SJSA1 (cell line): ENCODE measurements at places on chromosomes 4 and X.

DNA sequence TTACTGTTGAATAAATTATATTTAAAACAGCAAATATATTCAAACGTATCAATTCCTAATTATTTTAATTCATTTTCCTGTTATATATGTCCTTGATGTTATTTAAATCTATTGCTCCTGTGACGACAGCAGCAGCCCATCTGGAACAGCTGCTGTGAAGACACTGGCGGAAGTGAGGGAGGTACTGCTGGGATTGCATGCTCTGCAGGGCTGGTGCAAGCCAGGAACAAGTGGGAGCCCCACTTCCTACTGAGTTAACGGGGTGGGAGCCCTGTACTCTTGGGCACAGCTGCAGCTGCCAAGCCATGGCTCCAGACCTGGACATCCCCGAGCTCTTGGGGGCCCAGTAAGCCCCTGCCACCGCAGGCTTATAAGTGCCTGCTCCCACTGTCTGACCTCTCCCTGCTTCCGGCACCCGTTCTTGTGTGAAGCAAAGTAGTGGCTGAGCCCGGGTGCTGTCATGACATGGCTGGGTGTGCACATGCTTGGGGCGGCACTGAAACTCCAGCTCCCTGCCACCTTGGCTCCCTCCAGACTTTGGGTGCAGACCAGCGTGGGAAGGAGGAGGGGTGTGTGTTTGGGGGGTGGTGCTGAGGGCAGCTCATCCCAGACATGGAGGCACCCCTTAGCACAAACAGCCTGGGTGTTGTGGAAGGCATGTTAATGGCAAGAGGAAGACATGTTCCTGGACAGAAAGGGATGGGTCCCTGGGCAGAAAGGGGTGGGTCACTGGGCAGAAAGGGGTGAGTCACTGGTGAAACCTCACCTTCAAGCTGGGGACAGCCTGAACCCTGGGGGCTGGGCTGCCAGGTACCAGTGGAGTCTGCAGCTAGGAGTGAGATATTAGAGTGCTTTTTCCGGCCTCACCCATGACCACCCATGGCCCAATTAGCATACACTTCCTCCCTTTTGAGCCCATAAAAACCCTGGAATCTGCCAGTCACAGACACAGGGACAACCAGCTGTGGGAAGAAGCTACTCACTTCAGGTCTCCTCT is 1981.3 kb upstream of the IGFBP7 start:
- DNase-seq: no peak

DNA sequence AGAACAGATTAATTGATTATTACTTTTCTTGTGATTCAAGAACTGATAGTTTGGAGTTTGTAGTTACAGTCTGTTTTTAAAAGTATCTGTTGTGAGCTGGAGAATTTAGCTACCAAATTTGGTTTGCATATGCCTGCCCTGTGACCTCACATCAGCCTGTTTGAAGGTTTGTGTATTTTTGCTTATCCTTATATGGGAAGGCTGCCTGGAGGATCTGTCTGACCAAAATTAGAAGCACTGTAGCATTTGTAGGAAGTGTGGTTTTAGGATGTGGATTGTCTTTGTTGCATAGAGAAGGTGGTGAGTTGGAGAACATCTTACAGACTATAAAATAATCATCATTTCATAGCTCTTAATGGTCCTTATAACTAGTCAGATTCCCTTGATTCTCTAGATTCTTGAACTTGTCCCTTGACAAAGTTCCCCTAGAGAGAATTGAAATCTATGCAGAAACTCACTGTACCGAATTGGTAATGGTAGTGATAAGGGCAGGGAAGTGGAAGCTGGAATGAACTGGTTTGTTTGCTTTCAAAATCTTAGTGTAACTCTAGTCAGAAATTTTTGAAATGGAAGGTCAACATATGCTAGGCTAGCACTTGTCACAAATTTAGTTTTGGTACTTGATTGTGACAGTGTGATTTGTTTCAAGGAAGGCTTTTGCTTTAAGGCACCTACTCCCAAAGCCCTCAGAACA is 57.3 kb downstream of the SH3BGRL start:
- peak; percentile 17 for DNase-seq

DNA sequence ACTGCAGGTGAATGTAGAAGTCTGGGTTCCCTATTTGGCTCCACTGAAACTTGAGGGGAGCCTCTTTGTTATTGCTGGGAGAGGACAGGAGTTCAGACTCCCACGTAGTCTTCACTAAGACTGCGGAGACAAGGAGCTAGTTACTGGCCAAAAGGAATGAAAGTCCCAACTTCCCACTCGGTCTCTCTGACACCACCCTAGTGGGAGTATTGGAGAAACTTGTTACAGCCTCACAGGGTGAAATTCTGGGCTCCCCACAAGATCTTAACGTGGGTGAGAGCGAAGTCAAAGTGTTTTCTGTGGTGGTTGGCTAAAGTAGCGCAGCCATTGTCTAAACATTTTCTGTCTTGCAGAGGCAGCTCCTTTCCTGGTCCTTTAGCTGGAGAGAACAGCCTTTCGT is 13.5 kb downstream of the MYOZ2 start:
- no peak for DNase-seq

- DNase-seq: no peak
These were observed 96.3 kb downstream of the TMA16 start for GRCh38 chr4:163590619-163591264.

DNA sequence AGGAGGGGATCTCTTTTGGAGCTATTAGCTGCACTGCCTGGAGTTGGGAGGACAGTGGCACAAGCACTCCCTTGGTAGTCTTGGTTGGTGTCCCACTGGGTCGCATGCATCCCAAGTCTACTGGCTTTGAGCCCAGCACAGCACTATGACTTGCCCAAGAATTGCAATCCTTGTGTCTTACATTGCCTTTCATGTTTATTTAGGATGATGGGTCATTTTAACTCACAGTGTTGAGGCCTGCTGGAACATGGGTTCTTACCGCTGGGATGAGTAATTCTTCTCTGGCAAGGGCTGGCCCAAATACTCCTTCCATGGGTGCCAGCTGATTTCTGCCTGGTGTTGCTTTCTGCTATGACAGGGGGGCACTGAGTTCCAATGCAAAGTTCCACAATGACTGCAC is 185.5 kb downstream of the TEX13C start:
- no peak for DNase-seq

- DNase-seq: no peak
These were observed 343.8 kb upstream of the CLNK start for GRCh38 chr4:11028334-11028733.

DNA sequence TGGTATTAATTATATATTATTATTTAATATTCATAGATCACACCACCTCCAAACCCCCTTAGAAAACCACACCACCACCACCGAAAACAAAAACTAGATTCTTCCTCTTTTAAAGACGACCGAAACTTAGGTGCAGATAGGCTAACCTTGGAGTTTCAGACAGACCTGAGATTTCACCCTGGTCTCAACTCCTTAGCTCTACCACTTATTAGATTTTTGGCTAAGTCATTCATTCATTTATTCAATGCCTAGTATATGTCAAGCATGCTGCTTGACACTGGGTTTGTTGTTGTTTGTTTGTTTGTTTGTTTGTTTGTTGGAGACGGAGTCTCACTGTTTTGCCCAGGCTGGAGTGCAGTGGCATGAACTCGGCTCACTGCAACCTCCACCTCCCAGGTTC is 9.5 kb upstream of the BMP2K start:
- DNase-seq: no peak

- DNase-seq: peak; percentile 16
These were observed 44.1 kb downstream of the PPM1K start for GRCh38 chr4:88240297-88240714.

GRCh38 chr4:5691491-5692132 is 16.7 kb downstream of the EVC2 start:
- DNase-seq: no peak

- DNase-seq: no peak
These were observed 50.9 kb downstream of the CEP44 start for GRCh38 chr4:174334628-174335027.

DNA sequence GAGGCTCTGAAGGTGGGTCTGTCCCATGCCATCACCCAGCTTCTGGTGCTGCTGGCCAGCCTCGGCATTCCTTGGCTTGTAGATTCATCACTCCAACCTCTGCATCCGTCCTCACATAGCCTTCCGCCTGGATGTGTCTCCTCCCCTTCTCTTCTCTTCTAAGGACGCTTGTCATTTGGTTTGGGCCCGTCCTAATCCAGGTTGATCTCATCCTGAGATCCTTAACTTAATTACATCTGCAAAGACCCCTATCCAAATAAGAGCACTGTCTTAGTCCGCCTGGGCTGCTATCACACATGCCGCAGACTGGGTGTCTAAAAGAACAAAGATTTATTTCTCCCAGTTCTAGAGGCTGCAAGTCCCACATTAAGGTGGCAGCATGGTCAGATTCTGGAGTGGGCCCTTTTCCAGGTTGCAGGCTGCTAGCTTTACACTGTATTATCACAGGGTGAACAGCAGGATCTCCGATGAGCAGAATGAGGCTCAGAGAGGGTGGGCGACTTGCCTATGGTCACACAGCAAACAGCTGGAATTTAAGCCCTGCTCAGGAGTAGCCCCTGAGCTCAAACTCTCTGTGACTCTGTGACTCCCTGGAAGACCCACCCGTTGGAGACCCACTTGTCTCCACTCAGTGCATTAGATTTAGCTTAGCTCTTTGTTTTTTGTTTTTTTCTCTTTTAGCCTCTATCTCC is 113.1 kb downstream of the STK32B start:
- DNase-seq: no peak

GRCh38 chr4:31185014-31185585 is 464.9 kb downstream of the PCDH7 start:
- no peak for DNase-seq

DNA sequence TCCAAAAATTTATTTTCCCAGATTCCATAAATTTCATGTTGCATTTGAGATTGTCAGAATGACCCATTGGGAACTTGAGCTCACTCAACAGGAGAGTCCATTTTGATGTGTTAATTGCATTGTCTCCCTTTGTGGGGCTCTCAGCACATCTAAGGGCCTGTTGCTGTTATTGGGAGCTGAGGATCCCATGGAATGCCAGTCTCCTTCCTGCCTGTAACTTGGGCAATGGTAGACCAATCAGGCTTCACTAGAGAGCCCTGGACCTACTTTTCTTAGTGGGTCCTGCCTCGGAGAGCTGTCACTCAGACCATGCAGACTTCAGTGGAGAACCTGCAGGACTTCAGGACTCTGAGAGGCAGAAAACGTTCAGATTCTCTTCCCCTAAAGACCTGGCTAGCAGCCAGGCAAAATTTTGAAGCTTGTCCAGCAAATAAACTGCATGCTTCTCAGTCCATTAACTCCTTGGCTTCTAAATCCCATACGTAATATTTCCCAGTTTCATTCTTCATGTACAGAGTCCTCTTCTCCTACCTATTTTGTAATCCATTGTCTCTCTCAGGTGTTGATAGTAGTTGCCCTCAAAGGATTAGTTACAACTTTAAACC is 25.1 kb downstream of the OCRL start:
- no peak for DNase-seq

DNA sequence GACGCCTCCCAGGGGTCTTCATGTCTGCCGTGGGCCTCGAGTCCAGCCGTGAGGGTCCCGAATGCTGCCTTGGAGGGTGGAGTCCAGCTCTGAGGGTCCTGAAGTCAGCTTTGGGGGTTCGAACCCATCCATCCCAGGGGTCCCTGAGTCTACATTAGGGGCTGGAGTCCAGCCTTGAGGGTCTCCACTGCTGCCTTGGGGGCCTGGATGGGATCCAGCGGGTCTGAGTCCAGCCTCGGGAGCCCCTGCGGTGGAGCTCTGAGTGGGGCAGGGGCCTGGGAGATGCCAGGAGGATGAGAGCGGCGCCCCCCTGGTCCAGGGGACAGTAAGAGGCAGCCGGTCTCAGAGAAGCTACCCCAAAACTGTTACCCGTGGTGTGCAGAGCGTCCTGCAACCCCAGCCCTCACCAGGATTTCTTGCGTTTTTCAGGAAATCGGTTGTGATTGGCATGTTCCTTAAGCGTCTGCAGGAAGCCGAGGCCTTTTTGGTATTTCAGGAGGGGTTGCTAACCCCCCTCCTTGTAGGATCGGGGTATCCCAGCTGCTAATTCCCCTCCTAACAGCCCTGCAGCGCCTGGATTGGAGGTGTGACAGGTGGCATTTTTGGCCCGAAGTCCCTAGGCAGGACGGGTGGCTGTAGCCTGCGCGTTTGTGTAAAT is 1.7 kb upstream of the GTPBP6 start:
- peak; percentile 39 for DNase-seq

GRCh38 chr4:113997206-113997605 is 17.8 kb upstream of the ARSJ start:
- no peak for DNase-seq

GRCh38 chrX:24607616-24608015 is 39.5 kb downstream of the PCYT1B start:
- no peak for DNase-seq

GRCh38 chr4:137623013-137623412 is 90.7 kb upstream of the PCDH18 start:
- peak; percentile 13 for DNase-seq

GRCh38 chr4:56314207-56314915 is 72.9 kb downstream of the AASDH start:
- DNase-seq: no peak

DNA sequence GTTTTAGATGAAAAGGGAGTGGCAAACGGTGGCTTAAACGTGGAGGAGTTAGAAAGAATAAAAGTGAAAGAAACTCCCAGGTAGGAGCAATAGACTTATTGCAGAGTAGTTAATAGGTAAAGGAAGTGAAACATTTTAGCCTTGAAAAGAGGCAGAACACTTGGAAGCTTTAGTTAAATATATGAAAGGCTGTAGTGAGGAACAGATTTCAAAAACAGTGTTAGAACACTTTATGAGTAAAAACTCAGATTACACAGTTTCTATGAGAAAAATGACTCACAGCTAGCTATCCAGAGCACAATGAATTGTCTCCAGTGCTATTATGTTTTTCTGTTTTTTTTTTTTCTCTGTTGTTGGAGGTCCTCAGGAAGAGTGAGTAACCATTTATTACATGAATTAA is 45.8 kb downstream of the TACR3 start:
- DNase-seq: no peak

DNA sequence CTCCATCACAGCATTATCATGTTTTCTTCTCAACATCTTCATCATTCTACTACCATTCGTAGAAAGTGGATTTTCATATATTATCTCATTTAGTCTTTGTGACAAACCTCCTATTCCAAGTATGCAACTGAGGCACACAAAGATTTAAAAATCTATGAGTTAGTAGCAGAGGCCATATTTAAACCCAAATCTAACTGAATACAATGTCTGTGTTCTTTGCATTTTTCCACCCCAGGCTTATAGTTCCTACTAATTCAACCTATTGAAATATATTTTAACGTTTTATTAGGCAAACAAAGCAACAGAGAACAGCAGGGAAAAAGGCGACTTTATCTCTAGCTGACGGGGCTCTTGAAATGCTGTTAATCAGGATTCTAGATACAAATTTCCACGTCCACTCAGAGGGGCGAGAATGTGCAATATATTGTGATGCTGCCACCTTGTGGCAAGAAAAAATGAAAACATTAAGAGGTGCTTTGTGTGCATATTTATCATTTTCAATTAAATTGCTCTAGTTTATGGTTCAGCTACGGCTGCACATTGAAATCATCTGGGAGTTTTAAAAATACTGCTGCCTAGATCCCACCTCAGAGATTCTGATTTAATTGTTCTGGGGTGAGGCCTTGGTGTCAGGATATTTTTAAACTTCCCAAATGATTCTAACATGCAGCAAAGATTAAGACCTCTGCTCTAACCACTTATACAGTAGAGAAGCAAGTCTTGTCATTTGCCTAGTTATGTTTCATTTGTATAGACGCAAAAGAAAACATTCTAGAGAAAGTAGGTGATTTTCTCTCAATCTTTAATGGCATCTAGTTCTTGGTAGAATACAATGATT is 315.9 kb downstream of the MAPK10 start:
- no peak for DNase-seq

- no peak for DNase-seq
These were observed 13.9 kb upstream of the DCK start for GRCh38 chr4:70979445-70980008.

GRCh38 chr4:7287274-7287917 is 95.1 kb downstream of the SORCS2 start:
- no peak for DNase-seq

GRCh38 chr4:22385611-22386011 is 130.3 kb downstream of the ADGRA3 start:
- DNase-seq: no peak
